ENCODE measurements at places on chromosomes 6 and 20.

DNA sequence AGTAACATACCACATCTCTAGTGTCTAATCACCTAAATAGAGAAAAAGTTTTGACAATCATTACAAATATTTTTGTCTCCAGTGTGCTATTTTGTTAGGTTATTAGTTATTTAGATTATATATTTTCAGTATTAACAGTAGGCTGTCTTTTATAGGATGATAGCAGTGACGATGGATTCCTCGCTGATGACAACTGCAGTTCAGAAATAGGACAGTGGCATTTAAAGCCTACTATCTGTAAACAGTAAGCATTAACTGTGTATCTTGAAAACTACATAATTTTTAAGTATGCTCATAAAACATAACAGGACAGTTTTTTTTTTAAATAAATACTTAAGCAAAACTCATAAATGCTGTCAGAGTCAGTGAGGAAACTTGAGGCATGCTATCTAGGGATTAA, 37.9 kb upstream of the MYO6 start:
- DNase-seq = no peak

DNA sequence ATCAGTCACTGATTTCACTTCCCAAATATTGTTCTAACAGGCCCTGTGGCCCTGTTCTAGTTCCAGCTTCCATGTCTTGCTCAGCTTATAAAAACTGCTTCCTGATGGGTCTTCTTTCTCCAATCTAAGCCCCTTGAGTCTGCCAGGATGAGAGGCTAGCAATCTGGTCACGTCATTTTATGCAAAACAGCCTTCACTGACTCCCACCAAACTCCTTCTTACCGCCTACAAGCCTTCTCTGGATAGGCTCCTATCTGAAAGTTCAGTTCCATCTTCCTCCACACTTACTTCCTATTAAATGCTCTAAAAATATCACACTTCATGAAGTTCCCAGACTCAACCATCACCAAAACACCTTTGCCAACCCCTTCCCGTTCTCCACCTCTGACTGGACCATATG, 15.5 kb downstream of the CRNKL1 start:
- DNase-seq = no peak

DNA sequence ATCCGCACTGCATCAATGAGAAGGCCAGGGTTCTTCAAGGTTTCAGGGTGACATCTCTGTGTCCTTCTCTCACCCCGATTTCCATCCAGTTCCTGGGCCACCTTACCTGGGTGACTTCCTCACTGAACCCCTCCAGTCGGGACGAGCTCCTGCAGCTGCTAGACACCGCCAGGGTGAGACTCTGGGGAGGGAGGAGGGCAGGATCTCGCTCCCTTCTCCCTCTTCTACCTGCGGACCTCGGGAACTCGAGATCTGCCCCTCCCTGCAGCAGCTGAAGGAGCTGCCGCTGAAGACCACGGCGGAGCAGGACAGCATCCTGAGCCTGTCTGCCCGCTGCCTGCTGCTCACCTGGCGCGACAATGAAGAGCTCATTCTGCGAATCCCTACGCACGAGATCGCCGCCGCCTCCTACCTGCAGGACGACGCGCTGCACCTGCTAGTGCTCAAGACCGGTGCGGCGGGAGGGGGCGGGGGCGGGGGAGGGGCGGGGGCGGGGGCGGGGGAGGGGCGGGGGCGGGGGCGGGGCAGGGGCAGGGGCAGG, 7.5 kb downstream of the CCM2L start:
- no peak for DNase-seq

GRCh38 chr20:22815603-22816315, 219.4 kb upstream of the SSTR4 start:
- DNase-seq = no peak

- DNase-seq = no peak
Observed at GRCh38 chr6:35624341-35625070, 64.2 kb downstream of the FKBP5 start.

All from GDM1 (cell line).